ENCODE measurements at places on chromosomes 12 and 14.

DNA sequence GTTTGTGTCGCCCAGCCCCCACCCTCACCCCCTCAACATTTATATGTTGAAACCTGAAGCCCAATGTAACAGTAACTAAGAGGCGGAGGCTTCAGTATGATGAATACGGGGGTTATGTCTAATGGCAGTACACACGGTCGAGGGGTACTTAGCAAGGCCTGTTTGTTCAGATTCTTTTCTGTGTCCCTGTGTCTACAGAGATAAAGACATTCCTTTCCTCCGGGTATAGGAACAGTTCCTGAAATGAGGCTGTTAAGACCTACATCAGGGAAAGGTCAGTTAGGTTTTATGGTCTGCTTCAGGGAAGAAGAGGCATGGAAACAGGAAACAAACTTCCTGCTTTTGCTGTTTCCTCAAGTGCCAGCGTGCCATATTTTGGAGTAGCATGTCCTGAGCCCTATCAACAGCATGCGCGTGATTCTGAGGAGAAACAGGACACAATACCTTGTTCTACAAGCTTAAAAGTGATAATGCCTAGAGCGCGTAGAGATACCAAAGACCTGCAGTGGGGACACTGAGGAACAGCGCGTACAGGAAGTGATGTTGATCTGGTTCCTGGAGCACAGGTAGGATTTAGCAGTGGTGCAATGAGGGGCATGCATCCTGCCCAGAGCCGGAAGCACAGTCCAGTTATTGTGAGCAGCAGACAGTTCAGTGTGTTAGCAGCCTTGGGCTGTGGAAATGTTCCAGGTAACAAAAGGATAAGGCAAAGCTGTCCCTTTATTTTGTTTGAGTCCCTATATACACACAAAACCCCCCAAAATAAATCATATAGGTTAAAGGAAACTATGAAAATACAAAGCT, 47.2 kb downstream of the FGD4 start:
- DNase-seq, result no peak

- no peak for DNase-seq
Observed at GRCh38 chr14:69662636-69663299, 51.4 kb downstream of the SUSD6 start.

DNA sequence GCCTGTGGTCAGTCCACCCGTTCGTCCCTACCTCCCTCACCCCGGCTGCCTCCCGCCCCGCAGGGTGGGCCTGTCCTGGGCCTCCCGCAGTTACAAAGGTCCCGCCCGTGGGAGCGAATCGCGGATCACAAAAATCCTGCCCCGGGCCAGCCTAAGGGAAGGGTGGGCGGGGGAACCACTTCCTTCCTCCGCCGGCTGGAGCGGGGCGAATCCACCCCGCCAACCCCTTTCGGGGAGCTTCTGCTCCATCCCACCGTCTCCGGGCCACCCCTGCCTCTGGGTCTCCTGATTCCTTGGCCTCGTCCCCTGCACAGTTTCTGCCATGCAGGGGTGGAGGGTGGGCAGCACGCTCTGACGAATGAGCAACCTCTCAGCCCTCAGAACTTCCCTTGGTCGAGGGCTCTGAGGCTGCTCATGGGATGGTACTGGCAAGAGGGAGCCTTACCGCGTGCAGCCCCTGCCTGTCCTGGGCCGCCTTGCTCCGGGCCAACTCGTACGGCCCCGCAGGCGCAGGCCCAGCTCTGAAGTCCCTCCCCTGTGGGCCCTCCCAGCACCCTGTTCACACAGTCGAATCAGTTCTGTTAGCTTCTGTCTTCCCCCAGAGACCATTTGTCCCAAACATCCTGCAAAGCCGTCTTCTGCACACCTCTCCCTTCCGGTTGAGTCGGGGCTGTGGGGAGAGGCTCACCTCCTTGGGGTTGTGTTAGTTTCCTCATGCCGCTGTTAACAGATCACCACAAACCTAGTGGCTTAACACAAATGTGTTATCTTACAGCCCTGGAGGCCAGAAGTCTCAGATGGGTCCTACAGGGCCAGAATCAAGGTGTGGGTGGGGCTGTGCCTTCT, 589 bp upstream of the HVCN1 start:
- peak; percentile 64 for DNase-seq

DNA sequence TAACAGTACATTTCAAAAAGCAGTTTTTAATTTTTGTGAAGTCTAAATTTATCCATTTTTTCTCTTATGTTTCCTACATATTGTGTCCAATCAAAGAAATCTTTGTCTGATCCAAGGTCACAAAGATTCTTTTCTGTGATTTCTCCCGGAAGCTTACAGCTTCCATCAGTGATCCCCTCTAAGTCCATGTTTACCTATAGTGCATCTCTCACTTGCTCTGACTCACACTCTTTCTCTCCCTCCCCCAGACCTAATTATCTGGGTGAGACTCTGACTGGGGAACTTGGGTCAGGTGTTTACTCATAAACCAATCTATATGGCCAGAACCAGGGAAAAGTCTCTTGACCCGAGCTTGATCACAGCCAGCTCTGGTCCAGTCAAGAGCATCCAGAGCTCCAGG, 224.4 kb downstream of the SPTSSA start:
- no peak for DNase-seq

- no peak for DNase-seq
Observed at GRCh38 chr14:35858521-35859209, 32.5 kb downstream of the BRMS1L start.

DNA sequence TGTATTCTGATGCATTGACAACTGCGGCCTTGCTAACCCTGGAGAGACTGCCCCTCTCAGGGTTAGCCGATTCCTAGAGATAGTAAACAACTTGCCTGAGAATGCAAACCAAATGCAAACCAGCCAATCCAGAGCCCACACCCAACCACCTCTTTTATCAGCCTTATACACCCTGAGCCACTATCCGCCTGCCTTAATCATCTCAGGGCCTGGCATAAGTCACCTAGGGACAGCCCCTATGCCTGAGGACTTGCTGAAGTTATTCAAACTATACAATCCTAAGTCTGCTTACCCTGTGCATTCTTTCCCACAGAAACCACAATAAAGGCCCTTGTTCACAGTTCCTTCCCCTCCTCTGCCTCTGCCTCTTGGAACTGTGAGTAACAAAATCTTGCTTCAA, 177.2 kb downstream of the KCNA5 start:
- DNase-seq, result no peak

DNA sequence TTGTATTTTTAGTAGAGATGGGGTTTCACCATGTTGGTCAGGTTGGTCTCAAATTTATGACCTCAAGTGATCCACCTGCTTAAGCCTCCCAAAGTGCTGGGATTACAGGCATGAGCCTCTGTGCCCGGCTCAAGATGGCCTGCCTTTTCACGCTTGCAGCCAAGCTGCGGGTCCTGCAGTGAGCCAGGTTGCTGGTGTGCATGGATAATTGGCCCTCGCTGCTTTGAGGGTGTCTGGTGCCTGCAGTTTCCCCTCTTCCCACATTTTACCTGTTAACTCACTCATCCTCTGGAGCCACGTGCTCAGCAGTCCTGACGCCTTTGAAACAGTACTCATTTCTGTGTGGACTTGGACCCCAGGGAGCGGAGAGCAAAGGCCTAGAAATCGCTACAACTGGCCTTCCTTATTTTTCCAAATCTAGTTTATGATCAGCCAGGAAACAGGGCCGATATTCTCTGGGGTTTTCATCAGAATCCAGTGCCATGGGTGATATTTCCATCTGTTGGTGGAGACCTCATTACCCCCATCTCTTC, 42.2 kb downstream of the TPCN1 start:
- no peak for DNase-seq

- DNase-seq, result no peak
Observed at GRCh38 chr12:64678248-64678647, 68.0 kb downstream of the RASSF3 start.

GRCh38 chr14:24058260-24058950, 6.6 kb downstream of the CARMIL3 start:
- DNase-seq, result peak; percentile 38

DNA sequence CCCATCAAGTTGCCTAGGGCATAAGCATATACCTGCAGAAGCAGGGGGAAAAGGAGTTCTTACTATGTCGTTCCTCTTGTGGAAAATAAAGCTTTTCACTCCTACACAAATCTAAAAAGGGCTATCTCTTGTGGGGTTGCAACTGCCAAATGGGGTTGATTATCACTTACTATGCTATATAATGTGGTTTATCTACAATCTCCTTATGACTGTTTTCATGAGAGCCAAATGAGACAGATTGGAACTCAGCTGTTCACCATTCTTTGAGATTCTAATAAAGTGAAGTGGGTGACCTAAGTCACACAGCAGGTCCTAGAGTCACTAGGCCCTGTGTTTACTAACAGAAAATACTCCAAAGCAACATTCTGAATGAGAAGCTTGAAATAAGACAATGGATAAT, 47.7 kb downstream of the CIT start:
- no peak for DNase-seq

- DNase-seq, result no peak
Observed at GRCh38 chr12:54306925-54307741, 6.3 kb upstream of the NFE2 start.

DNA sequence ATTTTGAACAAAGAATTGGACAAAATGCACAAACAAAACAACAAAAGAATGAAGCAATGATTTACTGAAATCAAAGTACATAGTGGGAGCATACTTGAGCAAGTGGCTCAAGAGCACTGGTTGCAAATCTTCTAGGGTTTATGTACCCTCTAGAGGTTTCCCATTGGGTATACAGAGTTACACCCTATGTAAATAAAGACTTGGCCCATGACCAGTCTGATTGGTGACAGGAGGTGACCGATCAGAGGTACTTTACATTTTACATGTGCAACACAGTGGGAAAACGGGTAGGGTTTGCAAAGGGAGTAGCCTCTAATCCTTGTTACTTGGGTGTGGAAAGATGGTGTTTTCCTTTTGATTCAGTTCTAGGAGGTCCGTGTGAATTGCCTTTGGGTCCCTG, 10.6 kb upstream of the FAM181A start:
- no peak for DNase-seq

DNA sequence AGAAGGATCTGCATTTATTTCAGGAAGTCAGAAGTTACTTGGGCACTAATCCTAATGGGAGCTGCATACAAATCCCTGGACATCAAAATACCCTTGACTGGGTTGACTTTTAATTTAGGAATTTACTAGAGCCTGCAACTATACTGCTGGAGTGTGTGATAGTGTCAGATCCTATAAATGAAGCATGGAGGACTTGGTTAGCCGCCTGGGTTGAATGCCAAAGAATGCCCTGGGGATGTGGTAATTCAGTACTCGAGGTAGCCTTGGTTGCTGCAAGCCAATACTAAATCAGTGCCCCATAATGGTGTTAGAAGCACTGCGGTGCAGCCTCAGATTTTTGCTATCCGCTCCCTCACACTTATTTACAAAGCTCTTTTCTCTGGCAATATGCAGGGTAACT, 184.9 kb downstream of the CAPZA3 start:
- no peak for DNase-seq

DNA sequence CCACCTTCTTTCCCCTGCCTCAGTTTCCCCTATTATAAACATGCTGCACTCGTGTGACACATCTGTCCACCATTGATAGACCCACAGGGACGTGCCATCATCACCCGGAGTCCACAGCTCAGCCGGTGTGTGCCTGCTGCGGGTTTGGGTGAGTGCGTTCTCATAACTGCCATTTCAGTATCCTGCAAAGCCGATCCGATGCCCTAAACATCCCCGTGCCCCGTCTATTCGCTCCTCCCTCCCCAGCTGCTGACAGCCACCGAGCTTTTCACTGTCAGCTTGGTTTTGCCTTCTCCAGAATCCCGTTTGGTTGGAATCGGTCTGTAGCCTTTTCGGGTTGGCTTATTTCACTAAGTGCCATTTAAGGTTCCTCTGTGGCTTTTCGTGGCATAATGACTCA, 3.9 kb downstream of the LRCOL1 start:
- no peak for DNase-seq

DNA sequence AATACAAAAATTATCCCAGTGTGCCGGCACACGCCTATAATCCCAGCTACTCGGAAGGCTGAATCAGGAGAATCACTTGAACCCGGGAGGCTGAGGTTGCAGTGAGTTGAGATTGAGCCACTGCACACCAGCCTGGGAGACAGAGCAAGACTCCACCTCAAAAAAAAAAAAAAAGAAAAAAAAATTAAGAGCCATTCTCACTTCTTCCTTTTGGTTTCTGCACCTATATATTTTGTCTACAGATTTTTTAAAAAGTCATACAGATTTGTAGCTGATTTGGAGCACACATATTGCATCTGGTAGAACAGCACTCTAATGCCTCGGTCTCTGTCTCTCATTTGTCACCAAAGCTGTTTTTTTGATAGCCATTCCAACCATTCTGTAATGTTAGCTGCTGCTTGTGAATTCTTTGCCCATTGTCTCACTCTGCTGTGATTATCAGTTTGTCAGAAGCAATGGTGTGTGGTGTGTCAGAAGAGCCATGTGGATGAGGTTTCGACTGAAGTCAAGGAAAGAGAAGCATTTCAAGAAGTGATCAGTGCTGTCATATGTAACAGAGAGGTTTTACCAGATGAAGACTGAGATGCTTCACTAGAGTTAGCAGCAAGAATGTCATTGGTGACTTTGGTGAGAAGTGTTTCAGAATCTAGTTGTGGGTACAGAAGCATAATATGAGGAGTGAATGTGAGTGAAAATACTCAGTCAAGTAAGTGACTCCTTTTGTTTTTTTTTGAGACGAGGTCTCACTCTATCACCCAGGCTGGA, 8.7 kb upstream of the KTN1 start:
- no peak for DNase-seq

DNA sequence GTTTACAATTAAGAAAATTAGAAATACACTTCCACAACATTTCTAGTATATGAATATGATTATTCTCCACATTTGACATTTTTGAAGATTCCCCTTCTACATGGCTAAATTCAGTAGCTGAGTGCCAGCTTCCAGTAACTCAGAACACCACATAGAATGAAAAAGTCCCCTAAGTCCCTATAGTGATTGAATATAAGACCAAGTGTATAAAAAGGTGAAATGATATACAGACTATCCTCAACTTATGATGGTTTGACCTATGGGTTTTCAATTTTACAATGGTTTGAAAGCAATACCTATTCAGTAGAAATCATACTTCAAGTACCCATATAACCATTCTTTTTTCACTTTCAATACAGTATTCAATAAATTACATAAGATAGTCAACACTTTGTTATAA, 15.8 kb downstream of the ATL1 start:
- no peak for DNase-seq

- no peak for DNase-seq
Observed at GRCh38 chr12:54037360-54038283, 4.8 kb downstream of the HOXC5 start.

GRCh38 chr12:1311145-1311544, 283.2 kb downstream of the FBXL14 start:
- DNase-seq, result no peak

- DNase-seq, result no peak
Observed at GRCh38 chr12:72578327-72578726, 306.2 kb downstream of the TRHDE start.

DNA sequence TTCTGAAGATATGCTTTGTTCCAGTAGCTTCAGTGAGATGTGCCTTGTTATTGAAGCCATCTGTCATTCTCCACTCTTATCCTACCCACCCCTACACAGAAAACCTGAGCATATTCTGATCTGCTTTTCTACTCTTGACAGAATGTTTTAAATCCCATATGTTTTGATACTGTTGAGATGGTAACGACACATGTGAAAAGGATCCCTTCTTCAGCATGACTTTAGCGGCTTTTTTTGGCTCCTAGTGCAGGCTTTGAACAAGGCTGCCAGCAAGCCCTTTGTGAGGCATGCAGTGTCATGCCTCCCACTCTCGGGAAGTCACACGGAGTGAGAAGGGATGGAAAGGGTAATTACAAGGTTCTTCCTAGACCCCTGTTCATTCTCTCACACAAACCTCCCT, 228.8 kb upstream of the RGS6 start:
- DNase-seq, result peak; percentile 36

Measured in muscle of back (tissue), 13 donors.